Stimulated activated CD8-positive, alpha-beta memory T cell treated with anti-CD3 and anti-CD28 coated beads, Interleukin-4, amount 100 ng/mL, for 48 hours (primary cell): ENCODE measurements at places on chromosomes 12 and 14.

GRCh38 chr14:94163796-94164195, 10.3 kb upstream of the PPP4R4 start:
- DNase-seq = no peak

DNA sequence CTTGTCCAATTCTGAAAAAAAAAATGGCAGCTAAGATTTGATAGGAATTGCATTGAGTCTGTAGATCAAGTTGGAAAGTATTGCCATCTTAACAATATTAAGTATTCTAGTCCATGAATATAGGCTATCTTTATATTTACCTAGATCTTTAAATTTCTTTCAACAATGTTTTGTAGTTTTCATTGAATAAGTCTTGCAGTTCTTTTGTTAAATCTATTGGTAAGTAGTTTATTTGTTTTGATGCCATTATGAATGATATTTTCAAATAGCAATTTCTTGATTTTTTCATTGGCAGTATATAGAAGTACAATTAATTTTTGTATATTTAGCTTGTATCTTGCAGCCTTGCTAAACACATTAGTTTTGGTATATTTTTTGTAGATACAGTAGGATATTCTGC, 71.6 kb downstream of the SYNE2 start:
- no peak for DNase-seq

DNA sequence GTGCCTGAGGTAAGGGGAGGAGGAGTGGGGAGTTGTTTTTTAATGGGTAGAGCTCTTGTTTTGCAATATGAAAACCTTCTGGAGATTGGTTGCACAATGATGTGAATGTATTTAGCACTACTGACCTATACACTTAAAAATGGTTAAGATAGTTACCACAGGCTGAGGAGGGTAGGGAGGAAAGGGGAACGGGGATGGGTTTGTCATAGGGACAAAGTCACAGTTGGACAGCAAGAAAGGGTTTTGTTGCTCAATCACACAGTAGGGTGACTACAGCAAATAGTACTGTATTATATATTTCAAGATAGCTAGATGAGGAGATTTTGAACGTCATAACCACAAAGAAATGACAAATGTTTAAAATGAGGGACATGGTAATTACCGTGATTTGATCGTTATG, 1562.4 kb downstream of the AACS start:
- no peak for DNase-seq

GRCh38 chr12:3379079-3379478, 111.9 kb upstream of the PRMT8 start:
- DNase-seq = no peak

DNA sequence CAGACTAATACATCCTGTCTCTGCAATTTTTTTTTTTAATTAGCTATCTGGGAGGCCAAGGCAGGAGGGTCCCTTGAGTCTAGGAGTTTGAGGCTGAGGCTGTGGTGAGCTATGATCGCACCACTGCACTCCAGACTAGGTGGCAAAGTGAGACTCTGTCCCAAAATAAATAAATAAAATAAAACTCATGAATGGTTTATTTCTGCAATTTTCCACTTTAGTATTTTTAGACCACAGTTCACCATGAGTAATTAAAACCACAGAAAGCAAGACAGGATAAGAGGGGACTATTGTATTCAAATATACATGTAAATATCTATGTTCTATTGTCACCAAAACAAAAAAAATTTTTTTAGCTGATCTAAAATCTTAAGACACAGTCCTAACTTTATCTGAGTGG, 17.8 kb downstream of the TAOK3 start:
- no peak for DNase-seq

DNA sequence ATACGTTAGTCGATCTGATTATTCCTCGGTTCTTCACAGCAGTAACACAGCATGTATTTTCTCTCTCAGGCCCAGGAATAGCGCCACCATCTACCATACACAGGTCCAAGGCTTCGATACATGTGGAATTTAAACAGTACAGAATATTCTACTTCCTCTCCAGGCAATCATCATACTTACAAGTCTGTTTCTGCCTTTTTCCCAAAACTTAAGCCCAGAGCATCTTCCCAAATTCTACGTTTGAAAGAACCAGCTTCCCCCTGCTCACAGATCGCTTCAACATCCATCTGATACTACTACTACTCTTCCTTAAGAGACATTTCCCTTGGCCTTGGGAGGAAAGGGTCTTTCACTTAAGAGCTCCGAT, 626 bp downstream of the TXNDC16 start:
- DNase-seq = no peak

- DNase-seq = no peak
Measured at GRCh38 chr12:112342587-112342986, 39.6 kb downstream of the HECTD4 start.

DNA sequence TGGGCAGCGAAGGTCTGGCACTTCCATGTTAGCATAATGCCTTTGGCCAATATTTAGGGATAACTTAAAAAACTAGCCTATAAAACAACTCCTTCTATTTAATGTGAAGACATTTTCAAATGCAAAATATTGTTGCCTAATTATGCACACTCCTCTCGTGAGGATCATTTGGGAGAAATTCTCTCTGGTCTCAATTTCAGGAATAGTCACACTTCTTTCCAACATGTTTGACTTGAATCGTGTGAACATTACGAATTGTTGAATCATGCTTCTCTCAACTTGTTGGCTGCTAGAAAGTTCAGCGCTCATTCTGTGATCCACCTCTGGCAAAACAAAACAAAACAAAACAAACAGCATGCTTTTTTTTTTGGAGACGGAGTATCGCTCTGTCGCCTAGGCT, 313.2 kb downstream of the SEC23A start:
- no peak for DNase-seq

- DNase-seq = no peak
Measured at GRCh38 chr12:12445165-12445881, 88.4 kb downstream of the BORCS5 start.

GRCh38 chr12:32240162-32240561, 133.5 kb downstream of the BICD1 start:
- no peak for DNase-seq

- DNase-seq = no peak
Measured at GRCh38 chr14:57319636-57320192, 50.9 kb downstream of the AP5M1 start.

GRCh38 chr12:79364197-79364596, 326.6 kb downstream of the PAWR start:
- no peak for DNase-seq

- no peak for DNase-seq
Measured at GRCh38 chr12:12887471-12887870, 3.9 kb upstream of the GPRC5A start.

- no peak for DNase-seq
Measured at GRCh38 chr12:105396983-105397382, 66.5 kb downstream of the C12orf75 start.

DNA sequence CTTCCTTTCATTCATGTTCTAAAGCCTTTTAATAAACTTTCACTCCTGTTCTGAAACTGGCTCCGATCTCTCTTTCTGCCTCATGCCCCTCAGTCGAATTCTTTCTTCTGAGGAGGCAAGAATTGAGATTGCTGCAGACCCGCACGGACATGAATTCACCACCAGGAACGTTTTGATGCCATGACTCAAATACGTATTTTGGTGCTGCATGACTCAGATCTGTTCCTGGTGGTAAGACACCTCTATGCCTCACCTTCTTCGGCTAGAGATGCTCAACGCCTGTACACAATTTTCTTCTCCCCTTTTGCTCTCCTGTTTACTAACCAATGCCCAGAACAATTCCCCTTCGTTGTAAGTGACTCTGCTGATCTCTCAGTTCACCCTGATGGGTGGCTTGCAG, 52.0 kb upstream of the RIMBP2 start:
- DNase-seq = no peak

- DNase-seq = no peak
Measured at GRCh38 chr14:68333262-68333661, 459.6 kb downstream of the ZFP36L1 start.

DNA sequence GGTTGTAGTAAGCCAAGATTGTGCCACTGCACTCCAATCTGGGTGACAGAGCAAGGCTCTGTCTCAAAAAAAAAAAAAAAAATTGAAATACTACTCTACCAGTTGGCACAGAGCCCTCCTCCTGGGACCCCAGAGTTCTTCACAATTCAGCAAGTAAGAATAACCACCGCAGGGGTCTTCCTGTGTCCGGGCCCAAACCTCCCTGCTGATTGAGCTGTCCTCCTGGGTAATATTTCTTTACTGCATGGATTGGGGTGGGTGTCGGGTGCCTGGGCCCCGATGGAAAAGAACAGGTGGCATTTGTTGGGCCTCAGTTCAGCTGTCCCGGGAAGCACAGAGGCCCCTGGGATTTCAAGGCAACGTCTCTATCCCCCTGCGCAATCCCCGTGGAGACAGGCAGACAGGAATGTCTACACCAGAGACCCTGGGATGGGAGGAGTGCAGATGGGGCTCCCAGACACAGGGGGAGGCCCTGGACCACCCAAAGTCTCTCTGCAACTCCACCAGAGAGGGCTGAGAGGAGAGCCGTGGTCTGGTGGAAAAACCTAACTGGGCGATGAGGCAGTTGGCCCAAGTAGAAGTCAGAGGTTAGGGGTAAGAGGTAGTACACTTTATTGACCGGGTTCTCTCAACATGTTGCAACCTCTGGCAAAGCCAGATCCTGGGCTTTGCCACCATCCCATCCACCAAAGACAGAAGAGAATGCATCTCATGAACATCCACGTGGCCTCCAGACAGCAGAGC, 32.7 kb upstream of the VPS37B start:
- DNase-seq = no peak

- DNase-seq = no peak
Measured at GRCh38 chr14:71647086-71647784, 285.0 kb upstream of the RGS6 start.

DNA sequence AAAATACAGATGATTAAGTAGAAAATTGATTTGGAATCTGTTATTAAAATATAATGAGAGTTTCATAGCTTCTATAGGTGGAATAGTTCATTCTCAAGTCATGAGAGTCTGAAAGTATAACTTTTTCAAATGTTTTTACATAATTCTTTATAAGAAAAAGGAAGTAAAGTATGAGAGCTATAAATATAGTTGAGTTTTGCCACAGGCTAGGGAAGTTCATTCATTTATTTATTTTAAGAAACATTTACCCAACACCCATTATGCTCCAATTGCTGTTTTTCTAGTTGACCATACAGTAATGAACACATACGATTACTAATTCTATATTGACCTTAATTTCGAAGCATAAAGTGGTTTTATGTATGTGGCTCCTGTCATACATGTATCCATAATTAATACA, 24.8 kb downstream of the LRRIQ1 start:
- no peak for DNase-seq

DNA sequence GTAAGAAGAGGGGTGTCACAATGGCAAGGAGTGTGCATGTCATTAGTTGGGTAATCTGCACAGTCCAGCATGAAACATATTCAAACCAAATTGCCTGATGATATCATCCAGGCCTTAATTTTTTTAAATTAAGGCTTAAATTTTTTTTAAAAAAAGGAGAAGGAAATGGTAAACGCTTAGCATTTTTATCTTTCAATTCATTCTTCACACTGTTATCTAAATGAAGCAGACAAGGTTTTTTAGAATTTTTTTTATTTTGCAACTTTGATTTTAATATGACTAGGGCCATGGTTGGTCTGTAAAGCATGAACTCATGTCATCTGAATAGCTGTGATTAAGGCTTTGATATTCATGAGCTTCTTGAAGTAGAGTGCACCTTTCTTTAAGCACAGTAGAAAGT, 362.5 kb downstream of the SYT1 start:
- no peak for DNase-seq

DNA sequence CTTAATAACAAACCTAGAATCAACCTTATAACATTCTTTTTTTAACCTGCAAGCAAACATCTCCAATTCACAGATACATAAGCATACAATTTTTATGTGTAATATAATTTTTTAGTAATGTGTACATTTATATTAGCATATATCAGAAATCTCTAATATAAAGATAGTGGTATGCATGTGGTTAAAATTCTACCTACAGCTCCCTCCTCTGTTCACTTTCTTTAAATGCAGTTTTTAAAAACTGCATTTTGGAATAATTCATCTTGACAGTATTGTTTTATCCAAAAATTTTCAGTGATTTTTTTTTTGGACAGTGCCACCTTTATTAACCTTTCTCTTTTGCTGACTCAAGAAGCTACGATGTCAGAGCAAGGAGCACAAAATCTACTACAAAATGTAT, 13.2 kb upstream of the RXYLT1 start:
- no peak for DNase-seq
